NCI-H2171 treated with DMSO at 0.1 percent for 48 hours (cell line): ENCODE measurements at places on chromosomes 5 and 9.

GRCh38 chr5:41878173-41878572 is 7.9 kb upstream of the OXCT1 start:
- no peak for DNase-seq

GRCh38 chr9:35689542-35690293 is at the start of gene TPM2:
TPM2 (minus strand) TSS chr9:35689925; CDS start chr9:35689817, 108 bp downstream.
- DNase-seq, result no peak

DNA sequence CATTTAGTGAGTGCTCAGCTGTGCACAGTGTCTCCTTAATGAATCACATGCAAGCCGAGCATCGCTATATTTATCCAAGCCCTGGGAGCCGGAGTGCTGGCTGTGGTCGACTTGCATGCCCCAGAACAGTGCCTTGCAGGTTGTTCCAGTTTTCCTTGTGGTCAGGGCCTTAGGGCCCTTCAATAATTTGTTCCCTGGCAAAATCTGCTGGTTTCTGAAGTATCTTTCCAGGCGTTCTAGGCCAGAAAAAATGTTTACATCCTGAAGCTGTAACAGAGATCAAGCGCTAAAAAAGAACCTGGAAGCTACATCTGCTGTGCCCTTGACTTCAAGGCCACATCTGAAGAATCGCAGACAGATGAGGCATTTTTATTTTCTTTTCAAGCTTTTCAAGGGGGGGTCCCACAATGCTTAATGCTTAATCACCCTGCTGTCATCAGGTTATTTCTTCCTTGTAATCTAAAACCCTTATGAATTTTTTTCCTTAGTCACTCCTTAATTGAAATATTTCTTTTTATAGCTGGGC is 105.8 kb downstream of the DOCK2 start:
- DNase-seq, result peak; percentile 87

- no peak for DNase-seq
Measured at GRCh38 chr5:169637549-169638121, 560 bp downstream of the DOCK2 start.

- no peak for DNase-seq
Measured at GRCh38 chr5:110371725-110372041, 354.8 kb downstream of the TMEM232 start.

GRCh38 chr9:16996901-16997491 is 126.5 kb upstream of the BNC2 start:
- DNase-seq, result no peak

GRCh38 chr5:51383131-51384121 is at the start of gene ISL1:
ISL1 (plus strand) TSS chr5:51383448; CDS start chr5:51383672, 224 bp downstream.
- DNase-seq, result peak; percentile 97

- no peak for DNase-seq
Measured at GRCh38 chr5:59648038-59648831, 245.3 kb downstream of the PDE4D start.

GRCh38 chr9:33431420-33431819 is 16.0 kb downstream of the AQP3 start:
- no peak for DNase-seq

- DNase-seq, result no peak
Measured at GRCh38 chr5:31408814-31409213, 123.1 kb downstream of the DROSHA start.

DNA sequence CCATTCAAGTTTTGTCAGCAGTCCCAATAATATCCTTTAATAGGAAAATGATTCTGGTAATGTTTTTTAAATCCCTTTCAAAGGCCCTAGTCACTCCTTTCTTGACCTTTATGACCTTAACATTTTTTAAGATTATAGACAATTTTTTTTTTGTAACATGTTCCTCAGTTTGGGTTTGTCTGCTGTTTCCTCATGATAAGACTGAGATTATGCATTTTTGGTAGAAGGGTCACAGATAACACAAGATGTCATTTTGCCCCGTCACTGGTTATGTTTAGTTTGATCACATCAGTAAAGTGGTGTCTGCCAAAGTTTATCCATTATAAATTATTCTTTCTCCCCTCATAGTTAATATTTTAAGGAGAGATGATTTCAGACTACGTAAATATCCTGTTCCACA is 16.0 kb upstream of the PTPDC1 start:
- DNase-seq, result no peak

GRCh38 chr5:138241688-138242571 is 28.8 kb upstream of the CDC23 start:
- DNase-seq, result peak; percentile 2

DNA sequence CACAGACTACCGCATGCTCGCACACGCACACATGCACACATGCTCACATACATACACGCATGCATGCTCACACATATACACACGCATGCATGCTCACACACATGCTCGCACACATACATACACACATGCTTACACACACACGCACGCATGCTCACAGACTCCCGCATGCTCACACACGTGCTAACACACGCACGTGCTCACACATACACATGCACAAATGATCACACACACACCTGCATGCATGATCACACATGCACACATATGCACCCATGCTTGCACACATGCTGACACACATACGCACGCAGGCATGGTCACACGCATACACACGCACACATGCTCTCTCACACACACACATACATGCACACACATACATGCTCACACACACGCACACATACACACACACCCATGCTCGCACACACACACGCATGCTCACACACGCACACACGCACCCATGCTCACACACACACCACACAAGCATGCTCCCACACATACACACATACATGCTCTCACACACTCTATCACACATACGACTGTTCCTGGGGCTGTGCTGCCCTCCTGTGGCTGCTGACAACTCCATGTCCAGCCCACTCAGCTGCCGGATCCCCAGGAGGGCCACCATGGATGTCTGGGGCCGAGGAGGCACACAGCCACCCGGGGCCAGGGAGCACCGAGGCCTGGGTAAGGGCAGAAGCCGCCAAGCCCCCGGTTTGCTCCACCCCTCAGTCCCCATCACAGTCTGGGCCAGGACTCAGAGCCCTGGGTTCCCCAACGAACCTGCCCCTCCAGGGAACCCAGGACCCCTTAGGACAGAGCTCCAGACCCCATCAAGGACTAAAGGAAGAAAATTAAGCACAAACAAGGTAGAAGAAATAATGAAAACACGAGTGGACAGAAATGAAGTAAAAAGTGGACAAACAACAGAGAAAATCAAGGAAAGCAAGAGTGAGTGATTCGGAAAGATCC is 31.4 kb upstream of the EGFL7 start:
- DNase-seq, result peak; percentile 87

DNA sequence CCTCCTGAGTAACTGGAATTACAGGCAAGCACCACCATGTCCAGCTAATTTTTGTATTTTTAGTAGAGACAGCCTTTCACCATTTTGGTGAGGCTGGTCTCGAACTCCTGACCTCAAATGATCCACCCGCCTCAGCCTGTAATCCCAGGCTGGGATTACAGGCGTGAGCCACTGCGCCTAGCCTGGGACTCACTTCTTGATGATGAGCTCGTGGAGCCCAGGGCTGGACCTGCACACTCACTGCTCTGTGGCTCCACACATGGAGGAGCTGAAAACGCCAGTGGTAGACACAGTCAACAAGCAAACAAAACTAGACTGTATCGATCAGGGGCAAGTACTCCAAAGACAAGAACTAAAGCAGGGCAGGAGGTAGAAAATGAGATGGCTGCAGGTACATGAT is 59.8 kb upstream of the RPL26L1 start:
- no peak for DNase-seq

DNA sequence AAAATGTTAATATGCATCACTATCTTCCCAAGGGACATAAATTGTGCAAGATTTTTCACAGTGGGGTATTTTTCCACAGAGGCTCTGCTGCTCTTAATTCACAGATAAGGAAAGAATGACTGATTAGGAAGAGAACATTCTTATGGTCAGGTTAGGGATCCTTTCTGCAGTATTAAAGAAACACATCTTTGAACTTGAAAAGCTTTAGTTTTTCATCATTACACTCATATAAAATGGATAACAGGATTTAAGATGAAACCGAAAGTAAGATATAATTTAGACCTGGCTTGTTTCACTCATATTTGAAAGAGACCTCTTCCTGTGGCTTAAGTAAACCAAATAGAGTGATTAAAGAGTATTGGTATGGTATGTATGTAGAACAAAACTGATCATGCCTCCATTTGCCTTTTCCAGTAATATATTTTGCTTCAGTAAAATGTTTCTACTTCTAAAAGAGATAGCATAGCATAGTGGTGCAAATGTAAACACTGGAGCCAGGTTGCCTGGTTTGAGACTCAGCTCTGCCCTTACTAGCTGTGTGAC is 160.0 kb downstream of the PRR16 start:
- no peak for DNase-seq

GRCh38 chr5:95908799-95909198 is 52.9 kb downstream of the ELL2 start:
- DNase-seq, result no peak

DNA sequence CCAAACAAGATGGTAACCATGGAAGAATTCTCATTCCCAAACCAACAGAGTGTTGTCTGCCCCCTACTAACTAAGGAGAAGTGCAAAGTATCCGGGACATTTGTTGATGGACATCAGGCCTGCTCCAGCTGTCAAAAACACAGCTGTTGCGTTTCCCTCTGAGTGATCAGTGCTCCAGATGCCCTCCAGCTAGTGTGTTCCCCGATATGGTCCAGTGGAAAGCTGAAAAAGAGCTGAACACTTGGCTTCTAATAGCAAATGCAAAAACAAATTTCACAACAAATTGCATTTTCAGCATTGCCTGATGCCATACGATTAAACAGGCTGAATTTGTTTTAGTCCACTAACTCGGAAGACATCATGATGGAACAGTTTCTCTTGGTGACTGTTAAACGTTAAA is 1398.7 kb downstream of the PTPRD start:
- no peak for DNase-seq

DNA sequence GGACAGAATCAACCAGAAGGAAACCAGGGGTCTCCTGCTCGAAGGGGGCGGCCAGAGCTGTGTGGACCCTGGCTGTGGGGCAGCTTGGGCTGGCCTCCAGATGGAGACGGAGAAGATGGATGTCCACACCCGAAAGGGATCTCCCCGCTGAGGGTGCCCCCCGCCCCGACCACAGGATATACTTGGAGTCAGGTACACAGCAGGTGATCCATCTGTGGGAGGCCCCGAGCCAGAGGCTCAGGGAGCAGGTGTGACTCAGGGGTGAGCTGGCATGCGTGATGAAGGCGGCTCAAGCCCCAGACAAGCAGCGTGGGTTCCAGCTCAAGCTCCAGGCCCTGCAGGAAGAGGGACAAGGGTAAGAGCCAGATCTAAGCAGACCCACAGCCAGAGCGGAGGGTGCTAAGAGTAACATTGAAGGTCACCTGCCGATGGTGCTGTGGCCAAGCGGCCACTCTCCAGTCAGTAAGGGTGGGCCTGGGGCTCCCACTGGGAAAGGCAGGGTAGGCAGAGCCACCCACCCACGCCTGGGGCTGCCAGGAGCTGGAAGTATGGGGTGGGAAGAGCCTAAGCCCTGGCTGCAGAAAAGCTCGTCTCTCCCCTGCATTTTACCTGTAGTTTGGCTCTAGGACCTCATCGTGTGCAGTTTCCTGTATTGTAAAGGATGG is 30.6 kb upstream of the MVB12B start:
- no peak for DNase-seq
